ENCODE measurements at places on chromosomes 6 and 20.

GRCh38 chr6:30763155-30763617 lies 18.8 kb upstream of the IER3 start:
- no peak for DNase-seq

DNA sequence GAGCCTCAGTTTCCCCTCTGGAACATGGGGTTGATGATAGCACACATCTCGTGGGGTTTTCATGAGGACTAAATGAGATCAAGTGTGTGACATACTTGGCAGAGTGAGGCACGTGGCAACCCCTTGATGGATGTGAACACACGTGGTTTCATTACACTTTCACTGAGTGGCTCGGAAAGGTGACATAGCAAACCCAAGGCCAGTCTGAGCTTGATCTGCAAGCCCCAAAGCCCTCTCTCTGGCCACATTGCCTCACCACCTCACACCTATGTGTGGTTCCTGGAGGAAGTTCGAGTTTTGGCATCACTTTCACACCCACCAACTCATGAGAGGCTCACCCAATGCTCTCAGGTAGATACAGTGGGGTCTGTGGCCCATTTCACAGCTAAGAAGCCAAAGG lies 60.0 kb downstream of the CPNE5 start:
- DNase-seq = no peak

DNA sequence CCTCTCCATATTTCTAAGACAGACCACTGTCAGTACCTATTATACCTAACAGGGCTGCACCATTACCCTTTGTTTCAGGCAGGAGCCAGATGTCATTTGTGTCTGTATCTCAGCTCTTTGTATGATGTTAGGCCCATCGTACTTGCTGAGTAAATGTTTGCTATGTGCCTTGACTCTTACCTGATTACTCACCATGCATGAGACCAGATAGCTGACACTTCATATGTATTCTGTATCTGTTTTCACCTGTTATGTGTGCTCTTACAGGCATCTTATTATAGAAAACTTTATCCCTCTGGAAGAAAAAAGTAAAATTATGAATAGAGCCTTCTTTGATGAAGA lies 31.7 kb upstream of the ASXL1 start:
- no peak for DNase-seq

GRCh38 chr20:12152996-12153395 lies 235.3 kb downstream of the BTBD3 start:
- DNase-seq = no peak

DNA sequence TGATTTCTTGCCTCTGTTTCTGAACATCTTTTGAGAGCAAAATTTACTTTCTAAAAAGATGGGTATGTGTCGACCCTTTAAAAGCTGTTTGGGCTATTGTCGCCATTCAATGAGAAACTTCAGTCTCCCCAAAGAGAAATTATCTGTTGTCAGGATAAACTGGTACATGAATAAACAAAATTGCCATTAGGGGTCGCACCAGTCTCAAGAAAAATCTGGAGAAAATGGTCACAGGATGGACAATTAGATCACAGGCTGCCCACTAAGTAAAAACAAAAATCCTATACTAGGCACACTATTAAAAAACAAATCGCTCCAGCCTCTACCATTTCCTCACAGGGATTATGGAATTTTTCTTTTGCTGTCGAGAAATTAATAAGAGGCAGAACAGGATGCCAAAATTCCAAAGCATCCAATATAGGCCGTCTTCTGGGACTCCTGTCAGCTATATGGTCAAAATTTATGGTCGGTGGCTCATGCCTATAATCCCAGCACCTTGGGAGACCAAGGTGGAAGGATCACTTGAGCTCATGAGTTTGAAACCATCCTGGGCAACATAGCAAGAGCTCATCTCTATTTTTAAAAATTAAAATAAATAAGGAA lies 5.5 kb upstream of the HLA-E start:
- no peak for DNase-seq

DNA sequence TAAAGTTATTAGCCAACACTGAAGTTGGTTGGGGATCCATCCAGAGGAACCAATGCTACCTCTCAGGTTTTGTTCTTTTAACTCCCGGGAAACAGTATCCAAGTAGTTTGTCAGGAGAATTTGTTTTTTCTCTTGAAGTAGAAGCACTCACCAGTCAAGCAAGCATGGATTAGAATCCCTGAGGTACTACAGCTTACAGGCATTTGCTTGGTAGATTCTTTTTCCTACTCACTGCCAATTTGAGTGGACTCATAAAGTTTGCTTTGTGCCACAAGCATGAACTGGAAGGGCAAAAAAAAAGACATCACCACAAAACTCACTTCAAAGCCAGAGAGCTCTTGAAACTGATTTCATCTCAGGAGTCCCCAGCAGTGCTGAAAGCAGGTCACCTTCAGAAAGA lies 167.4 kb downstream of the MBOAT1 start:
- no peak for DNase-seq

DNA sequence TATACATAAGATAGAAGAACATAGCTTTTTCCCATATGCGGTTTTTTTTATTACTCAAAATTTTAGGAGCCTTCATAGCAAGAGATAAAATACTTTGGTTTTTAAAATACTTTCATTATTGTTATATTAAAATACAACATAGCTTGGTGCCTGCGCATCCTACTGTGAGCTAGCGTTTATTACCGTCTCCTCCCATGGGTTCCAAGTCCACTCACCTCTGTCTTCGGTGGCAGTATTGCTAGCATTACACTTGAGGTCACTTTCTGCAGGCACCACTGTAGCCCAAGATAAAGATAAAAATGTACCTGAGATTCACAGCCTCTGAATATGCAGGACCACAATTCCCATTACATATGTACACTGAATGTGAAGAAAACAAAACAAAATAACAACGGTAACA lies 326.7 kb downstream of the TPBG start:
- no peak for DNase-seq

- DNase-seq = no peak
Observed at GRCh38 chr6:120938876-120939472, 395.3 kb downstream of the TBC1D32 start.

DNA sequence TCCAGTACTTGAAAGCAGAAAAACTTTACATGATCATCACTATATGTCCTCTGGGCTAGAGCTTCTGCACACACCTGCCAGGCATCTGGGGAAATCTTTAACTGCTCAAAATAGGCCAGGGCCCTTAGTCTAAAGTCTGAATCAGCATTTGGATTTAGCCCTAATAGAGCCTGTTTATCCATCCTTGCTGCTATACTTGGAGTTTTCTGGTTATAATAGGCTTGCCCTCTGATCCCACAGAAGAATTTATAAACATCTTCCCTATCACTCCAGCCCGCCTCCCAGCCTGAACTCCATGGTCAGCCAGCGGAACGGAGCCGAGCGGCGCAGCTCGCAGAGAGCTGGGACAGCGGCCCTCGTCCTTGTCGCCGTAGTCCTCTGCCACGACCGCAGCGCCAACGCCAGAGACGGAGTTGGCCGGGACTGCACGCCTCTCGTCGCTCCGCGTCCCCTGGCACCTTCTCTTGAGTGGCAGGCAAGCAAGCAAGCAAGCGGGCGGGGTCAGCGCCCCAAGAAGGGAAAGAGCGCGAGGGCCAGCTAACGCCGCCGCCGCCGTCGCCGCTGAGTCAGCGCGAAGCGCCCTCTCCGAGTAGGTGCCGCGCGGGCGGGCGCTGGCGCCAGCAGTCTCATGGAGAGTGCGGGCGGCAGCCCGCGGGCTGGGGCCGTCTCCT lies 25.4 kb upstream of the ASIP start:
- DNase-seq = peak; percentile 49

DNA sequence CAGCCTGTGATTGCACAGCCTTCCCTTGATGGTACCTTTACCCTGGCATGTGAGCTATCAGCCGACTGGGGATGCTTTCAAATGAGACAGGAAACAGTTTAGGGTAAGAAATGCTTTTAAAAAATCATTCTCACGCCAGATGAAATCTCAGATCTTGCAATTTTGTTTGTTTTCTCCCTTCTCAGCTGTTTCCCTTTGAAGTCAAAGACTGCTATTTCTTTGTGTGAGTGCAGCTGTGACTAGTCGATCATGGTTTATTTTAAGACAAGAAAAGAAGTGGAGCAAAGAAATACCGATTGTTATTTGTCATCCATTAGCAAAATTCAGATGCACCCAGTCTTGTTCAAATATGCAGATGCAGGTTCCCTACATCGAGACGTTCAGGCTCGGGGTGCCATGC lies 489.7 kb downstream of the QKI start:
- no peak for DNase-seq

GRCh38 chr20:51347831-51348230 lies 194.7 kb downstream of the NFATC2 start:
- no peak for DNase-seq

DNA sequence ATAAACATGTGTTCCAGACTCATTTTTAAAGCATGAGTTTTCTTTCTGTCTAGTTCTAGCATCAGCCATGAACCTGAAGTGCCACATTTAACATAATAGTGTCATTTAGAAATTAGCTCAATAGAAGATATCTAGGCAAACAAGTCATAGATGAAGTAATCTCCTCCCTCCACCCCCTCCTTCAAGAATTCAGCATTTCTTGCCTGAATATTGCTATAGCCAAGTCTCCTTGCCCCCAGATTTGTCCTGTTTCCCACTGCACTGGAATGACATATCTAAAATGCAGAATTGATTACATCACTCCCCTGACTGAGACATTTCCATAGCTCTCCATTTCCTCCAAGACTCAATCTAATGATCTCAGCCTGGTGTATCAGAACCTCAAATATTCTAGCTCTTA lies 134.9 kb upstream of the BACH2 start:
- no peak for DNase-seq

GRCh38 chr20:38139156-38139912 lies 25.7 kb downstream of the TGM2 start:
- DNase-seq = no peak
